Hindlimb muscle (tissue), 1 donor: ENCODE measurements at places on chromosomes 12 and 14.

DNA sequence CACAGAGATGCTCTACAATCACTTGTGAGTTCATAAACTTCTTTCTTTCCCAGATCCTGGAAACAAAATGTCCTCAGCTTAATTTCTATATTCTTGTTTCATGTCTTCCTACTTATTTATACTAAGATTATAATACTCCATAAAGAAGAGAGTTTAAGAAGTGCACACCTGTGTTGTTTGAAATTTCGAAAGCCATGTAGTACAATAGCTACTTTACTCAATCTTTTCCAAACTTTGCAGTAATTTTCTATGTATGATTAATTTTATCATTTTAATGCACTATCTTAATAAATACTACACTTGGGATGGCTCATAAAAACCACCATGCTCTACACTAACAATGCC, 300 bp upstream of the TTC5 start:
- DNase-seq, result no peak

DNA sequence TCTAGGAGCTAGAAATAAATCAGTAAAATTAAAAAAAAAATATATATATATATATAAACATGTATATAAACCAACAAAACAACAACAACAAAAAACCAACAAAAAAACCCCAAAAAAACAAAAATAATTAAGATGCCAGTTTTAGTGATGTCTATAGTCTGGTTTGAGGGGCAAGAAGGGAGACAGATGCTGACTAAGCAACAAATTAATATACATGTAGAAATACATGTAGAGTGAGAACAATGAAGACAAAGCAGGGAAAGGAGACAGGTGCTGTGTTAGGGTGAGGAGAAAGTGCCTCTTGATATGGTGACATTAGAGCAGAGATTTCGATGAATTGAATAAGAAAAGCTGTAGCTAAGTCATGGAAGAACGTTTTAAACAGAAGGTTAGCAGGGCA, 477.9 kb downstream of the APAF1 start:
- DNase-seq, result no peak

GRCh38 chr14:33377596-33378390, 439.1 kb downstream of the NPAS3 start:
- no peak for DNase-seq

- DNase-seq, result no peak
Measured at GRCh38 chr12:4243091-4243490, 30.5 kb upstream of the CCND2 start.

DNA sequence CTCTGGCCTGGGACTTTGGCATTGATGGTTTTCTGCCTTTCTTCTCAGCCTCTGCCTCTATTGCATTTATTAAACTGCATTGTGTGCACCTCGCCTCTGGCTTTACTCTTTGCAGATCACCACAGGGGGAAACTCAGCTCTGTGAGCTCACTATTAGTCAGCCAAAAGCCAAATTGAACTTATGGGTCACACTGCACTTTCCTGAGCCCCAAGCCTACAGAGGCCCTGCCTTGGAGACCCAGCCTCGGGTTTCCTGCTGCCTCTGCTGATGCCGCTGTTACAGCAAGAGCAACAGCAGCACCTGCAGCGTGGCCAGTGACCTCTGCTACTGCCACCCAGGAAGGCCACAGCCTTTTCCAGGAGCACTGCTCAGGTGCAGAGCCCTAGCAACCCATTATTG, 122.5 kb downstream of the DAD1 start:
- DNase-seq, result no peak

- no peak for DNase-seq
Measured at GRCh38 chr12:67818459-67818903, 169.9 kb downstream of the DYRK2 start.

GRCh38 chr14:37232907-37233481, 35.3 kb downstream of the MIPOL1 start:
- DNase-seq, result peak; percentile 2

DNA sequence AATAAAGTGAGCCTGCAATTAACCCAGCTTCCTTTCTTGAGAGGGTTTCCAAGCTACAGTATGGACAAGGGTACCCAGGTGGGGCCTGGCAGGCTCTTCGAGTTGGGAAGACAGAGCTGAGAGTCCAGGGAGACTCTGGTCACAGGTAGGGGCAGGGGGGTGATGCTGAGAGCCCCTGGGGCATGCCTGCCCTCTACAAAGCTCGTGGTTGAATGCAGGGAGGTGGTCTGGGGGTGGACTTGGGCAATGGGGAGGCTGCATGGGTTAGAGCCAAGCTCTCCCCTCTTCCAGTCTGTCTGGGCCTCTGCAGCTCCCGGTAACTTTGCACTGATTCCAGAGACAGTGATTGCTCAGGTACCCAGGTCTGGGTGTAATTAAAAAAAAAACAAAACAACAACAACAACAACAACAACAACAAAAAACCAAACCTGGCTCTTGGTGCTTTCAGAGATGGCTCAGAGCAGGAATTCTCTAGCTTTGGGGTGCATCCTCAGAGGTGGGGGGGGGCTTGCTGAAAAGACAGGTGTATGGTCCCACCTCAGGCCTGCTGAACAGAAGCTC, 30.8 kb upstream of the PPP2R5C start:
- no peak for DNase-seq

DNA sequence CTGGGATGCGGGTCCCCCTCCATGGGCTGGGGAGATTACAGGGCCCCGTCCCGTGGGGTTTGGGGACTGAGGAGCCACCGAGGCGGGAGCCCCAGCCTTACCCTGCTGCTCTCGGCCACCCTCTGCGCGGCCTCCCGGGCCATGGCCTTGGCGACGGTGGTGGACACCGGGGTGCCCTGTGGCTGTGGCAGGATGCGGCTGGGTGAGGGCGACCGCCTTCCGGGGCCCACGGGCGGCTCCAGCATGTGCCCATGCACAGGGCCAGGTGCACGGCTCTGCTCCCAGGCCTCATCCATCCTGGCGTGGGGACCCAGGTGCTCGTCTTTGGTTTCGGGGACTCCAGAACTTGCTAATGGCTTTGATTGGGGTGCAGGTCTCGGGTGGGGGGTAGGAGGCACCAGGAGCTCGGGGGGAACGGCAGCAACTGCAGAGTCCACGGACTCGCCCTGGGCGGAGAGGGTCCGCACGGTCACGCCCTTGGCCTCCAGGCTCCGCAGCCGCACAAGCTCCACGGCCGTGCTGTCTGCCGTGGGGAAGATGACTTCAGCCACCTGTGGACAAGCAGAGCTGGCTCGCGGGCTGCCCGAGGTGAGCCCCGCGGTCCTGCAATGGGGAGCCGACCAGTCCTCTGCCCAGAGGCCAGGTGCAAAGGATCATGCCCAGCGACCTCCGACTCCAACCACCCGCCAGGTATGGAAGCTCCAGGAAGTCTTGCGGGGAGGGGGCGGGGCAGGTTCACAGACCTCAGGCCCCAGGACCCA, 99.2 kb downstream of the PIWIL1 start:
- no peak for DNase-seq

DNA sequence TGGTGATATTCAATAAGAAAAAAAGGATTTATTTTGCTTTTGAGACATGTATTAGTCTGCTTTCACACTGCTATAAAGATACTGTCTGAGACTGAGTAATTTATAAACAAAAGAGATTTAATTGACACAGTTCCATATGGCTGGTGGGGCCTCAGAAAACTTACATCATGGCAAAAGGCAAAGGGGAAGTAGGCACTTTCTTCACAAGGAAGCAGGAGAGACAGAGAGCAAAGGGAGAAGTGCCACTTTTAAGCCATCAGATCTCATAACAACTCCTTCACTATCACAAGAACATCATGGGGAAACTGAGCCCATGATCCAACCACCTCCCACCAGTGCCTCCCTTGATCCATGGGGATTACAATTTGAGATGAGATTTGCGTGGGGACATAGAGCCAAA, 43.9 kb downstream of the BHLHE41 start:
- DNase-seq, result no peak

GRCh38 chr14:95601650-95602049, 66.8 kb downstream of the GLRX5 start:
- DNase-seq, result no peak
